ENCODE measurements at places on chromosomes 3 and 15.

DNA sequence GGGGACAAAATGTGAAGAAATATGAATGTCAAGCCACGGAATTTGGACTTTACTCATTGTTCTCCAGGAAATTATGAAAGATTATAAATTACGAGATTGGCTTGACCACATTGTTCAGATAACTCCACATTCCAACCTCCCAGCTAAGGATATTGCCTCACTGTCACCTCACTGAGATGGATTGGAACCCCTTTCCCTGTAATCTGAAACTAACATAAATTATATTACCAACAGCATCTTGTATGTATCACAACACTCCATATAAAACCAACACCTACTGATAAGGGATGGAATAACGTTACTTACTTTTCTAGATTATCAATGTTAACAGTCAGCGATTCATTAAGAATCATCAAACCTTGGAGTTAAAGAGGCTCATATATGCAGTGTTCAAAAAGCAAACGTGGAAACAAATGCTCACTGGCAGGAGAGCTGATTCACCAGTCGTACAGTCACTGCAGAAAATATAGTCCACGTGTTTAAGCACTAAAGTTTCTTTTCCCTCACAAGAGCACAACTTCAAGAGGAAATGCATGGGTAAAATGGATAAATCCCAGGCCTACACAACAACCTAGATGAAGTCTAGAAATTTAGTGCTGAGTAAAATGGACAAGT is 451.5 kb downstream of the FGF12 start:
- DNase-seq, result no peak

- DNase-seq, result no peak
These were observed 65.5 kb downstream of the MYO1E start for GRCh38 chr15:59307165-59307537.

GRCh38 chr3:10939556-10939955 is 53.0 kb upstream of the SLC6A1 start:
- no peak for DNase-seq

- DNase-seq, result no peak
These were observed 36.3 kb downstream of the MLH1 start for GRCh38 chr3:37029516-37030163.

- no peak for DNase-seq
These were observed 31.6 kb downstream of the SAXO2 start for GRCh38 chr15:82294061-82294690.

DNA sequence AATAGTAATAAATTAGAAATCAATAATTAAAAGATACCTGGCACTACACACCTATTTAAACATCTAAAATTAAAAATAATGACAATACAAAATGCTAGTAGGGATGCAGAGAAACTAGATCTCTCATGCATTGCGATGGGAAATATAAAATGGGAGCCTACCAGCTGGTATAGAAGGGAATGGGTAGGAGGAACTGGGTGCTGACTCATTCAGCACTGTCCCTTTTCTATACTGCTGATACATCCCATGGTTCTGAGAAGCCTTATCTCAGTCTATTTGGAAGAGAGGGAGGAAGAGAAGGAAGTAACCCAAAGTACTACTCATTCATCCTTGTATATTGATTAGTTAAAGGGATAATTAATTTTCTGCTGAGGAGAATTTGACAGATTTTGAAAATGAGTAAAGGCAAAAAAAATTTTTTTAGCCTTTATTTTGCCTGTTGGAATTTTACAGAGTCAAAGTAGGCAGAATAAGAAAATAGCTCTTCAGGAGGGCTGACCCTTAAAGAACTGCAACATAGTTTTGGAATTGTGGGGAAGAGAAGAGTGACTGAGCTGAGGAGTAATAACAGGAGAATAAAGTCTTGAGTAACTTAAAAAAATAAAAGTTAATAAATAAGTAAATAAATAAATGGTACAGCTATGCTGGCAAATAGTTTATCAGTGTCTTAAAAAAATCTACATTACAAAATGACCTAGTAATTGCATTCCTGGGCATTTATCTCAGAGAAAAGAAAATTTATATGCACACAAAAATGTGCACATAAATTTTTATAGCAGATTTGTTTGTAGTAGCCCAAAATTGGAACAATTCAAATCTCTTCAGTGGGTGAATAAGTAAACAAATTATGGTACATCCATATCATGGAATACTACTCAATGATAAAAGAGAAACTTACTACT is 15.3 kb upstream of the BHLHE40 start:
- no peak for DNase-seq

DNA sequence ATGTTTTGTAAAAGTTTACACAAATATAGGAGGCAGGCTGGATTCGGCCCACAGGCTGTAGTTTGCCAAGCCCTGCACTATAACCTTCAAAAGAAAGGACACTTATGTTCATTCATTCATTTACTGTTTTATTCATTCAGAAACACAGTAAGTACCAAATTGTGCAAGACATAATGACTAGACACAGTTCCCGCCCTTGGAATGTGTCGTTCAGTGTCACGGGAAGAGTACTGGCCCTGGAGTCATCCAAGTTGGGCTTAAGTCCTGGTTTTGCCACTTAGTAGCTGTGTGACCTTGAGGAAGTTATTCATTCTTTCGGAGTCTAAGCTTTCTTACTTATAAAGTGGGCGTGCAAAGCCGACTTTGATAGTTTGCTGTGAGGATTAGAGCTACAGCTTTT is 22.0 kb downstream of the COLQ start:
- DNase-seq, result no peak

- DNase-seq, result no peak
These were observed 259.1 kb downstream of the OPA1 start for GRCh38 chr3:193851941-193852674.

GRCh38 chr3:136685882-136686281 is 66.3 kb downstream of the STAG1 start:
- DNase-seq, result no peak

GRCh38 chr15:74782259-74783071 is 585 bp downstream of the CSK start:
- DNase-seq, result no peak

- DNase-seq, result no peak
These were observed 79.4 kb downstream of the PEX5L start for GRCh38 chr3:179957264-179957845.

GRCh38 chr3:18891641-18892040 is 256.7 kb upstream of the KCNH8 start:
- DNase-seq, result no peak

- DNase-seq, result no peak
These were observed 2.6 kb downstream of the CACNA1D start for GRCh38 chr3:53496984-53497383.

DNA sequence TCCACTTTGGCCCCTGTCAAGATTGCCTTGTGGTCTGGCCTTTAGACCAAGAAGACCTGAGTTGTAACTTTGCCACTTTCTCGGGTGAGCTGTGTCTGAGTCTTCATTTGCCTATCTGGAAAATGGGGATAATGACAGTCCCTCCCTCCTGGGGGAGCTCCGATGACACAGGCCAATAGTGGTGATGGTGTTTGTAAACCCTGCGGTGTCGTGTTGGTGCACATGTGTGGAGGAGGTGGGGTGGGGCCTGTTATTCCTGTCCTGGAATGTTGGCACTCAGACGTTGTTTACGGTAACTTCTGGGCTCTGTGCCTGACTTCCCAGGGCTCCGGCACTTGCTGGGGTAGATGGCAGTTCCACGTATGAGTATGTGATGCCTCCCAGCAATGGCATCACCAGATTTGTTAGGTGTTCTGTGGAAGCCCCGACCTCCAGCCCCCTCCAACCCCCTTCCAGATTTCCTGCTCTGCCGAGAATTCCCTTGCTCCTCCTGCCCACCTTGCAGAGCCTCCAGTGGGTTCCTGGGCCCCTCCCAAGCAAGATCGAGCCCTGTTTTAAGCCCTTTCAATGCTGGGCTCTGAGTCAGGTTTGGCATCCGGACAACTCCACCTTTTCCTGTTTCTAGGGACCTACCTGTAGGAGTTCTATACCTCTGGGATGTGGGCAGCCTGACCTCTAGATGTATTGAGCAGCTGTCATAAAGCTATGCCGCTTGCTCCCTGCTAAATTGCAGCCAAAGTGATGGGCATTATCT is 31.4 kb downstream of the HRH1 start:
- DNase-seq, result peak; percentile 79

DNA sequence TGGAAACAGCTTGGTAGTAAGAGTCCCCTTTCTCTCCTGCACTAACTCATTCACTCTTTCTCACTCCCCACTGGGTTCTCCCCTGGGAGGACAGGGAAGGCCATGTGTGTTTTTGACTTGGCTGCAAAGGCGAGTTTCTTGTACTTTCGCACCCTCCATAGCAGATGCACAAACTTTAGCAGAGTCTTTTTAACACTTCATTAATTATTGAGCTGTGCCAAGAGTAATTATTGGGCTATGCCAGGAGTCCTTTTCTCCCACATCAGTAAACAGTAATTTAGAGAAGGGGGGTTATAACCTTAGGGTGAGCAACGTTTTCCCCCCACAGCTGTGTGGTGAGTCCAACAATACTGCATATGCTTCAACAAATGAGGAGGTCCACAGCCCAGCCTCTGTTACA is 224.4 kb upstream of the ATP11B start:
- no peak for DNase-seq

DNA sequence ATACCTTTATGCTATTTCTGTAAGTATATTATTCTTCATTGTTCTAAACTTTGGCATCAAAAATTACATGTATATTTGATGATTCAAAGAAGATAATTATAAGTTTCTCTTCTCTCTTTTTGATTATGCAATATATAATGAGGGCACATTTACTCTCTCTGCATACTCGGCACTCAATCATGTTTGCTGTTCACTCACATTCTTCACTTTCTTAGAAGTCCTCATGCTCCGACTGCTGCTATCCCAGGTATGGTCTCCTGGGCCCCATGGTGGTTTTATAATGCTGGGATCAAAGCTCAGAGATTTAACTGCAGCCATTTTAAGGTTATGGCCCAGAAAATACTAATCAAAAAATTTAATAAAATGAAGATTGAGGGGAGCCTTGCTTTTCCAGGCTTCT is 529.7 kb upstream of the IL12A start:
- no peak for DNase-seq

DNA sequence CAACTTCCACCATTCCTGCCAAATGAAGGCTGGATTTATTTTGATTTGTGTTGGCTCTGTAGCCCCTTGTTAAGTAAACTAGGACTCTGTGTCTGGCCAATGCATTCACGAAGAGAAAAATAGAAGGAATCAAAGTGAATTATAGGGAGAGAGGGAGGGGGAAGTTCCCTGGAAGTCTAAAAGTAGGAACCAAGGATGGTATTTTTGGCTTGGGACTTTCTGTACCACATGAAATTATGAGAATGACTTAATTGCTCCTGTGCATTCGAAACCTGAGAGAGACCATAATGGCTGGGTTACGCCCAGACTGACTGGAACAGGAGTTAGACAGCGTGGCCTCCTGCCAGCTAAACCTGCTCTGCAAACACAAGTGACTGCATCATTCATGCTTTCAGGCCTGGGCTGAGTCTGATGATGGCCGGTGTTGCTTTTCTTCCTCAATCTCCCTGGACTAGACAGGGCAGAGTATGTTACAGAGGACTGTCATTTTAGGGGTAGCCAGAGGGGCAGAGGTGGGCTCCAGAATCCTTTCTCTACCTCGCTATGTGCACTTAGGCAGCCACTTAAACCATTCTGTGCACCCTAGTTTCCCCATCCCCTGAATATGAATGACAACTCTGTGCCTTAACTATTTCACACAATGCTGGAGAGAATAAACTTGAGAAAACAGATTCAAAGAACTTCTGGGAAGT is 58.9 kb downstream of the MYO1E start:
- no peak for DNase-seq

GRCh38 chr3:156677536-156677935 is 3.1 kb downstream of the TIPARP start:
- DNase-seq, result no peak

DNA sequence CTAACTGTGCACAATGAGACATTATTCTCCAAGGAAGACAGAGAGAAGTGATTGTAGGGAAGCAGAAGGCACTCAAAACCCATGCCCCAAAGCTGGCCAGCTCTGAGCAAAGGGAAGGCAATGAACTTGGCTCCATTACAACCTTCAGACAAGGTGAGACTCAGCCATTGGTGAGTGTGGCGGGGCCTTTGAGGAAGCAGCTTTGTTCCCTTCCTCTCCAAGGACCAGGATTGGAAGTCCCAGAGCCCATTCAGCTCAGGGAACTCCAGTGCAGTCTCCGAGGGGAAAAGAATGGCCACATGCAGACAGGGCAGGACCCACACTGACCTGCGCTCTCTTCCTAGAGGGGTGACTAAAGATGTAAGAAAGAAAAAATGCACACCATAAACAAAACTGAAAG is 23.1 kb downstream of the HEG1 start:
- DNase-seq, result no peak

- DNase-seq, result no peak
These were observed 328.3 kb upstream of the CHRM5 start for GRCh38 chr15:33639978-33640377.

- DNase-seq, result no peak
These were observed 5.0 kb upstream of the CCR2 start for GRCh38 chr3:46348823-46349482.

GRCh38 chr3:73791356-73791755 is 166.6 kb upstream of the PDZRN3 start:
- DNase-seq, result no peak

DNA sequence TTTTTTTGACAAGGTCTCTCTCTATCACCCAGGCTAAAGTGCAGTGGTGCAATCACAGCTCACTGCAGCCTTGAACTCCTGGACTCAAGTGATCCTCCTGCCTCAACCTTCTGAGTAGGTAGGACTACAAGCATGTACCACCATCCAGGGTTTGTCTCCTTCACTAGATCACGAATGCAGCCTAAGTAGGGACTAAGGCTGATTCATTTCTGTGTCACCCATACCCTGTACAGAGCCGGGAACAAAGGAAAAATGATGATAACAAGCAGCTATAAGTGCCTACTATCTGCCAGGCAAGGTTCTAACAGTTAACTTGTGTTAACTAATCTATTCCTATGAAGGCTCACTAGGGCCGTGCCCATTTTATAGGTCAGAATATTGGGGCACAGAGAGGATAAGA is 7.0 kb downstream of the TMEM40 start:
- no peak for DNase-seq

- no peak for DNase-seq
These were observed 4.7 kb downstream of the IP6K1 start for GRCh38 chr3:49781415-49782199.

DNA sequence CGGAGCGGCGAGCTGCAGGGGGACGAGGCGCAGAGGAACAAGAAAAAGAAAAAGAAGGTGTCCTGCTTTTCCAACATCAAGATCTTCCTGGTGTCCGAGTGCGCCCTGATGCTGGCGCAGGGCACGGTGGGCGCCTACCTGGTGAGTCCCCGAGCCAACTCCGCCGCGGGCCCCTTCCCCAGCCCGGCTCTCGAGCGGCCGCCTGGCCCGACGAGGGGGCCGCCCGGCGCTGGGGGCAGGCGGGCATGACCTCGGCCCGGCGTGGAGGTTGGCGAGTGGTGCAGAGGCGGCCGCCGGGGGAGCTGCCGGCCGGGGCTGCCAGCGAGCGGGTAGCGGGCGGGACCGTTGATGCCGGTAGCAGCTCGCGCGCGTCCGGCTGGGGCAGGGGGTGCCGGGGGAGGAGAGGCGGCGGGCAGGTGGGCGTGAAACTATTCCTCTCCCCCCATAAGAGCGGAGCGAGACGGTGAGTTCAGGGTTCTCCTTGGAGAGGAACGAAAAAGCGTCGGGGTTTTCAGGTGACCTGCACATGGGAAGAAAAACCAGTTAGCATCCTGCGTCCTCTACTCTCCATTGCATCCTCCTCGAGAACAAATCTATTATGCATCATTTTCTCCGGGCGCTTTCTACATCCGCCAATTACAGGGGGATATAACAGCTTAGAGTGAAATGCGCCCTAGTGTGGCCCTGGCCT is 585 bp downstream of the SLCO3A1 start:
- DNase-seq, result peak; percentile 37

- no peak for DNase-seq
These were observed 420.7 kb downstream of the ZNF385D start for GRCh38 chr3:21330293-21330692.

Data from H54 (cell line).